Esophagus muscularis mucosa (tissue), 4 donors: ENCODE measurements at places on chromosomes 3 and 15. TPM values are rescaled to one million over a fixed set of nuclear protein-coding genes. Genes with fewer than 3 reads are reported as not detected.

DNA sequence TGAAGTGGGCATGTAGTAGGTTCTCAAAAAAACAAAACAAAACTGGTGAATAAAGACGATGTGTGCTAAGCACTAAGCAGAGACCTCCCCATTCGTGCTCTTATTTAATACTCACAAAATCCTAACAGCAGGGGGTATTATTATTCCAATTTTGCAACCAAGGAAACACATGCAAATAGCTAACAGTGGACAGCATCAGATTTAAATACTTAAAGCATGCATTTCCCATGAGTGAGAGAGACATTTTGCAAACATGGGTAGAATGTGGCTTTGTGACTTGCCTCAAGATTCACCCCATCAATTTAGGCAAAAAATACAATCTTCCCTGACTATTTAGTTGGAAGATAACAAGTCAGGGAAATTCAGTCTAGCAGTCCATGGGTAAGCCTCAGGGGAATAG, 946.2 kb upstream of the CFAP20DC start:
- no peak for DNase-seq

- peak; percentile 74 for DNase-seq
Observed at GRCh38 chr3:111735243-111735758, 123.8 kb upstream of the PHLDB2 start.

DNA sequence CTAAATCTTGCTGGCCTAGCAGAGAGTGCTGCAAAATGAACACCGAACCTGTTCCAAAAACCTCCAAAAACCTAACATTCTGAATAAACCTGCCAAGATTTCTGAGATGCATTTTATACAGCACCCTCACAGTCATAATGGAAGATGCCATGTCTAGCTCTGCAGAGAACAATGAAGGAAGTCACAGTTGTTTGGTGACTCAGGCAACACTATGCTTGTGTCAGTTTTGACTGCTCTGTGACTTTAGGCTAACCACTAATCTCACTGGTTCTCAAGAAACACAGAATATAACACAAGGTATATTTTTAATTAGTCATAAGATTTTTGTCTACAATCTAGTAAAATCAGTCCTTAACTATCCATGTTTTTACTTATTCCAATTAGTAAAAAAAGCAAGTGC, 606.6 kb downstream of the TBL1XR1 start:
- DNase-seq: no peak

- no peak for DNase-seq
Observed at GRCh38 chr3:172911142-172911541, 160.6 kb downstream of the ECT2 start.

GRCh38 chr3:66344391-66344811, 123.6 kb downstream of the SLC25A26 start:
- DNase-seq: no peak

DNA sequence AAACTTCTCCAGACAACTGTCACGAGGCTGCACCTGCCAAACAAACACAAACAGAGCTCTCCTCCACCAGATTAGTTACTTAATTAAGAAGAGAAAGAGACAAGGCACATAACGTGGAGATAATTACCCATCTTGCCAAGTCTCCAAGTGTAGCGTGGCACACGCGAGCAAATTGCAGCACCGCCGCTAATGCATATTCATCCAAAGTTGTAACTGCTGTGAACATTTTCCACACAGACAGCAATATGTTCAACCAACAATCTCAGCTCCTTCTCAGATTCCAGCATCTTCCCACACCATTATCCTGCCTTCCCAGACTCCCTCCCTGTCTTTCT, 309.6 kb upstream of the TLE3 start:
- no peak for DNase-seq

DNA sequence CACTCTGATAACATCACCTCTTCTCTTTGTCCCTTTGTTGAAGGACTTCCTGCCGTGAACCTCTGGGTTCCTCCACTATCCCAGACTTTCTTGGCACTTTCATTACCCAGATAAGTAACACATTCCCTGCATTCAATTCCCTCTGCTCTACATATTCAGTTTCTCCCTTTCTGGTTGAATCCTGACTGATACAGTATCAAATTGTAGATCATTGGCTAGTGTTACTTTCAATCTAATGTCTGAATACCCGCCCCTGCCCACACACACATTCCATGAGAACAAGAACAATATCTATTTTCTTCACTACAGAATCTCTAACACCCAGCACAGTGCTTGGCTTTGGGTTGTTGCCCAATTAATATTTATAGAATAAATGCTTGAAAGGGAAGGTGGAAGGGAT, 163.5 kb downstream of the ABHD5 start:
- DNase-seq: no peak

DNA sequence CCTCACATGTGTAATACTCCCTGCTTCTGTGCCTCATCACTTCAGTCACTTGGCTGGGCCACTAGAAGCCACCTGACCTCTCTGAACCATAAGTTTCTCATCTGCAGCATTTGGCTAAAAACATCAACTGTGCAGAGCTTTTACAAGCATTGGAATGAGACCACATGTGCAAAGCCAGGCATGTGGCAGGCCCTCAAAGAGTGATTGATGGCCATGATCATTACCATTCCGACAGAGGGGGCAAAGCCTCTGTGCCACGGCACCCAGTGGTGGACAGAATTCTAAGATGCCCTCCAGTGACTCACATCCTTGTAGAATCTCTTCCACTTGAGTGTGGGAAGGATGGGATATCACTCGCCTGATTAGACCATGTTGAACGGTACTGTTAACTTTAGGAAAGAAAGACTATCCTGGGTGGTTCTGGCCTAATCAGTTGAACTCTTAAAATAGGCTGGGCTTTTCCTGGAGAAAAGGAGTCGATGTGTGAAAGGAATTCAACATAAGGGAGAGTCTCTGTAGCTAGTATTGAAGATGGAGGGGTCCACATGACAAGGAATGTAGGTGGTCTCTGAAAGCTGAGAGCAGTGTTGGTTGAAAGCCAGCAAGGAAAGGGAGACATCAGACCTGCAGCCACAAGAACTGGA, 13.5 kb downstream of the CDCP1 start:
- no peak for DNase-seq

GRCh38 chr3:133264920-133265319, 134.9 kb upstream of the BFSP2 start:
- DNase-seq: no peak

- no peak for DNase-seq
Observed at GRCh38 chr15:43237842-43238470, 17.1 kb upstream of the EPB42 start.

DNA sequence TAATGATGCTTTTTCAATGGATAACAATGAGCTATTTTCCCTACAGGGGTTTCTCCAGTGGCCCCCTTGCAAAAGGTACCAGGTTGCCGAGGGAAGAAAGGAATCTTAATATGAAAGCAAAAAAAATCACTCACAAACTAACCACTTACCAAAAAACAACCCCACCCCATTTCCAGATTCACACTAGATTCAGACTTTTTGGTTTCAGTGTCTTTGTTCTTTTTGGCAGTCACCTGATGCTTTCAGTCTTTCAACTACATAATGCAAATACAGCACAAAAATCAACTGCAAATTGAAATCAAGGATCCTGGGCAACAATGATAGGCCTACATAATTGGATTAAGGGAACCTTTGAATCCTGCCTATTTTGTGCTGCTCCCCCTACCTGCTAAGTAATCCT, 71.1 kb upstream of the RAP2B start:
- DNase-seq: no peak

DNA sequence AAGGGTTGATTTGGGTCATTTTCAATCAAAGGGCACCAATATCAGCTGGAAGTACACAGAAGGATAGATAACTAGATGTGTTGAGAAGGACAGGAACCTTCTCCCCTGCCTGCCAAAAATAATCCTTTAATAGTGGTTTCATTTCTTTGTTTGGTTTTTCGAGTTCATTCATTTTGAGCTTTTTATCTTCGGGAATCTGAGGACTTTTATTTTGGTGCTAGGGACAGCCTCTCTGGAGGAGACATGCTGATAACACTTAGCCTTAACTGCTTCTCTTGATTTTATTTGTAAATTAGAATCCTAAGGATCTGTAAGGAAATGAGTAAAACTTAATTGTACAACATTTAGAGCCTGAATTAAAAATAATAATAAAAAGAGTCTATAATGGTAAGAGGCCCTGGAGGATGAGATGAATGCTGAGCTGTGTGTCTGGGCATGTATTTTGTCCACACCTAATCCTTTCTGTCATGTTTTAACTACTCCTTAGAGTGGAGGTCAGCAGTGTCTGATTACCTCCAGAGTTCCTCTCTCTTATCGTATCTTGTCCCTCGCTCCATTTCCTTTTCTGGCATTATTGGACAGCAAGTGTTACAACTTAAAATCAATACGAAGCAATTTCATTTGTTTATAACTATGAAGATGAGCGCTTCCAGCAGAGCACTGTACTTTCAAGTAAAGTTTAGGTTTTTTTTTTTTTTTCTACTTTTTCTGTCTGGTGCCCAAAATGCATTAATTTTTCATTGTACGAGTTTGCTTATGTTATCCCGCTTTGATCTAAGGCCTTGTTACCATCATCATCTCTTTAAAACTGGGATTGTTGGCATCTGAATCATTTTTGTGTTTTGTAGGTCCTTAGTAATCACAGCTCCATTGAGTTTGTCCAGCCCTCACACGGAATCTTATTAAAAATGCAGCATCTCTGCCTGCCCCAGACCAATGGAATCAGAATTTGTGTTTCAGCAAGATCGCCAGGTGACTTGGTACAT, 22.8 kb downstream of the PTPRG start:
- no peak for DNase-seq

DNA sequence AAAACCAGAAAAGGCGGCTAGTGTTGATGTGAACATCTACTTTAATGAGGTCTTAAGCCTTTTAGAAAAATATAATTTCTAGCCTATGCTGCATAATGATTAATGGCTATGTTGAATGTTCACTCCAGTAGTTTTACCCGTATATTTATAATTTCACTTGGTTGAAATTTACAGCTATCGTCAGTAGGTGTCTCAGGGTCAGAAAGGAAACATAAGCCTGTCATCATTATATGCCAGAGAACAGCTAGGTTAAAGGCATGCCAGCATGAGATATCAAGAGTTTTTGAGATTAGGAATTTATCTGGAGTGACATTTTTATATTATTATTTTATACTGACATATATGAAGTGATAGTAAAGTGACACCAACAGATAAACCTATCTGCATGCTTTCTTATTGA, 904.1 kb downstream of the OTOL1 start:
- DNase-seq: no peak

- no peak for DNase-seq
Observed at GRCh38 chr3:101850246-101851051, 1.1 kb downstream of the NFKBIZ start.

DNA sequence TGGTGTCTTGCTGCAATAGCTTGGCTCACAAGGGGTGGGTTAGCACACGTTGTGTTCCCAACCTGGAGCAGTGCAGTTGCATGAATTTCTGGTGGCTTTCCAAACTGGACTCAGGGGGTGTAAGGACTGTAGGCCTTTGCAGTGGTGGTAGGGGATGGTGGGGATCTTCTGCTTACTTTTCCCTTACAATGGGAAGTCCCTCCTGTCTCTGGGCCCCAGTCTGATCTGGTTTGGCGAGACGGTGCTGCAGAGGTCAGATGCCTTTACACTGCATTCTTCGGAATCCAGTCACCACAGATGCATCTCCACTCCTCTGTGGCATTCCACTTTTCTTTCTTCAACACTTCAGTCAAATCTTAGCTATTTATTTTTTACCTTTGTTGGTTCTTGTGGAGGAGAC, 132.1 kb downstream of the DOCK3 start:
- peak; percentile 55 for DNase-seq

DNA sequence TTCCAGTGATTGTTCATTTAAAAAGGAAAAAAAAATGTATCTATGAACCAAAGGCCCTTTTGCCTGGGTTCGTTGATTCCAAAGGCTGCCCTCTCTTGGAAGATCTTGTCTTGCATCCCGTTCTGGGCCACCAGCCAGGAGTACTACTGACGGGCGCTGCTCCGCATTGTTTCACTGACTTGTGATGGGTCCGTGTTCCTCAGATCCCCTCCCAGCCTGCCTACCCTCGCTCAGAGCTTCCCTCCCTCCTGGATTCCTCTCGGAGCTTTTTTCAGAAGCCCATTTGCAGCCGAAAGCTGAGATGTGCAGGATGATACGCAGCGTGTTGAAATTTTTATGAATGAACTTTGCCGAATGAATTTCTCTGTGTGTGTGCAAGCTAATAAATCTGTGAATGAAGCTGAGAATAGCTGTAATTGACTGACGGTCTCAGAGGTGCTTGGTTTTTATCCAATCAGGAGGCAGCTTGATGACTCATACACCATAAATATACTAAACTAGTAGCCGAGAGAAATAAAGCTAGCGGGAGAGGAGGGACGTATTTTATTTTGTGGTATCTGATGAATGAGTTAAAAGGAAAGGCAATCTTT, at the start of gene SHC4:
Gene SHC4 (minus strand): TSS at position 396 of the 590 bp plus-strand sequence. CDS start 904 bp downstream, outside the sequence.
- no peak for DNase-seq

DNA sequence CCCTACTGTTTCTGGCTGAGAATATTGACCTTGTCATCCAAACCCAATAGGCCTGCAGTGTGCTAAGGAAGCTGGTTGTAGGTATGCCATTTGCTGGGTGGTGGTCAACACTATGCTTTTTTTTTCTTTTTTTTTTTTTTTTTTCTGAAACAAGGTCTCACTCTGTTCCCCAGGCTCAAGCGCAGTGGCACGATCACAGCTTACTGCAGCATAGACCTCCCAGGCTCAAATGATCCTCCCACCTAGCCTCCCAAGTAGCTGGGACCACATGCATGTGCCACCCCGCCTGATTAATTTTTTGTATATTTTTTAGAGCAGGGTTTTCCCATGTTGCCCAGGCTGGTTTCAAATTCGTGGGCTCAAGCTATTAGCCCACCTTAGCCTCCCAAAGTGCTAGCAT, 35.7 kb upstream of the RHO start:
- no peak for DNase-seq

DNA sequence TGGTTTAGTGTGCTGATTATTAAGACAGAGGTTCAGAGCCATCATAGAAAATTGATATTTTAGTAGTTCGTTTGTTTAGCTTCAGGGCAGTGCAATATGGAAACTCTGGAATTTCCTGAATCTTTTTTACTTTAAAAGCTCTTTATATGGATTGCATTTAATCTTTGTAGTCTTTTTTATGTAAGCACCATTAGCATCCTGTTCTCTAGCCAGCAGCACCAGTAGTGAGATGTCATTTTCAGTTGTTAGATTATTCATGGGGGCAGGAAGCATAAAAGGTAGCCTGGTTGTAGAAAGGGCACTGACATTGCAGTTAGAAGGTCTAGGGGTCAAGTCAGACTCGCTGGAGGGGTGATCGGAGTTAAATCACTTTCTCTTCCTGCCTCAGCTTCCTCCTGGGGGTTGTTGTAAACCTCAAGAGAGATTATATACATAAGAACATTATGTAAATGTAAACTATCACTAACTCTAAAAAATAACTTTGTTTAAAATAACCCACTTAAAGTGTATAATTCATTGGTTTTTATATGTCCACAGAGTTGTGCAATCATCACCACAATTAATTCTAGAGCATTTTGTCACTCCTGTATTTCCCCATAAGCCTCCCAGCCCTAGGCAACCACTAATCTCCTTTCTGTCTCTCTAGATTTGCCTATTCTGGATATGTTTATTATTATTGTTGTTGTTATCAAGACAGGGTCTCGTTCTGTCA, 31.4 kb upstream of the ITPKA start:
- no peak for DNase-seq

Gene CCDC9B
- 40.0 TPM for total RNA-seq

Gene ANKRD63
- total RNA-seq: not detected

Gene LARP6
- total RNA-seq: 21.2 TPM

Gene GPR87
- not detected for total RNA-seq
